HuH-7 (cell line): ENCODE measurements at places on chromosomes 13 and 19.

GRCh38 chr19:35555301-35556005 is 8.0 kb downstream of the ATP4A start:
- peak; percentile 90 for DNase-seq

DNA sequence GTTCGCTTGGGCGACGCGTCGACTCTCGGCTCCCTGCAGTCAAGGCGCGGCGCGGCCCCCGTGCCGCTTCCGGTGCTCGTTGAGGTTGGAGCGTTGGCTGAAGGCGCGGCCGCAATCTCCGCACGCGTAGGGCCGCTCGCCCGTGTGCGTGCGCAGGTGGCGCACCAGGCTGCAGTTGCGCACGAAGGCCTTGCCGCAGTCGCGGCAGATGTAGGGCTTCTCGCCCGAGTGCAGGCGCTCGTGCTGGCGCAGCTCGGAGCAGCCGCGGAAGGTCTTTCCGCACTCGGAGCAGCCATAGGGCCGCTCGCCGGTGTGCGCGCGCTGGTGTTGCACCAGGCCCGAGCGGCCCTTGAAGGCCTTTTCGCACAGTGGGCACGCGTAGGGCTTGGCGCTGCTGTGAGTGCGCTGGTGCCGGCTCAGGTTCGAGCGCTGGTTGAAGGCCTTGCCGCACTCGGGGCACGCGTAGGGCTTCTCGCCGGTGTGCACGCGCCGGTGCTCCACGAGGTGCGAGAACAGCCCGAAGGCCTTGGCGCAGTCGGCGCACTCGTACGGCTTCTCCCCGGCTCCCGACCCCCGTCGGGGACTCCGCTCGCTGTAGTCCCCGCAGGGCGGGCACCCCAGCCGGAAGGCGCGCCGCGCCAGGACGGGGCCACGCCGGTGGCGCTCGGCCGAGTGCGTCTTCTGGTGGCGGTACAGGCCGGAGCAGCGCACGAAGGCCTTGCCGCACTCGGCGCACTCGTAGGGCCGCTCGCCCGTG is 5.3 kb upstream of the ZNF497 start:
- DNase-seq, result no peak

DNA sequence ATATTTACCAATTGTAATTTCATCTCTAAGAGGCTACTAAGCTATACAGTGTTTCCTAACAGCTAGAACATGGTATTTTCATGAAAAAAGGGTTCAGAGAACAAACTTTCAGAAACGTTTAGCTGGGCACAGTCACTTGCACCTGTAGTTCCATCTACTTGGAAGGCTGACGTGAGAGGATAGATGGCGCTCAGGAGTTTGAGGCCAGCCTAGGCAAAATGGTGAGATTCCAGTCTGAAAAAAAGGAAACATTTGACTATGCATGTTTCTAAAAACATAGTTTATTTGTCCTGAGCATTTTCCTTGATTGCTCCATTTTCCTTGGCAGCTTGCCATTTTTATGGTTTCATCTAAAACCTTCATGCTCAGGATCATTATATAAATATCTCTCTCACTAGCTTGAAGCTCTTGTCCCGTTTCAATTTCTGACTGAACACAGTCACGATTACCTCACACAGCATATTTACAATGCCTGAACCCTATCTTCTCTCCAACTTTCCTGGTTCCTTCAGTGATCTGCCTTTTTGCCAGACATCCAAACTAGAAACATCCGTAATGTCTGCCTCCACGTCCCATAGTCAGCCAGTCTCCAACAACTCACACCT is 200.8 kb downstream of the RGCC start:
- DNase-seq, result no peak

- DNase-seq, result no peak
Observed at GRCh38 chr13:58081301-58081820, 449.8 kb downstream of the PCDH17 start.

DNA sequence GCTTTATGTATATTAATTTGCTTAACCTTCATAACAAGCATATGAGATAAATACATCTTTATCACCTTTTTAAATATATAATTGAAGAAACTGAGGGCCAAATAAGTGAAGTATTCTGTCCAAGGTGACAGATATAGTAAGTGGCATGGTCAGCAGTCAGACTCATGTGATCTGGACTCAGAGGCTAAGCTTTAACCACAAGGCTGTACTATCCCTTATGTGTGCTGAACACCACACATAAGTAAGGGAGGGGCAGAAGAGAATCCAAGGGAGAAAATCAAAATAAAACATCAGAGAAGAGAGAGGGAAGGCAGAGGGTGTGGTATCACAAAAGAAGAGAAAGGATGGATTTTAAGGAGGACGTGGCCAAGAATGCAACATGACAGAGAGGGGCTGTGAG is 348.4 kb downstream of the EFNB2 start:
- DNase-seq, result no peak

DNA sequence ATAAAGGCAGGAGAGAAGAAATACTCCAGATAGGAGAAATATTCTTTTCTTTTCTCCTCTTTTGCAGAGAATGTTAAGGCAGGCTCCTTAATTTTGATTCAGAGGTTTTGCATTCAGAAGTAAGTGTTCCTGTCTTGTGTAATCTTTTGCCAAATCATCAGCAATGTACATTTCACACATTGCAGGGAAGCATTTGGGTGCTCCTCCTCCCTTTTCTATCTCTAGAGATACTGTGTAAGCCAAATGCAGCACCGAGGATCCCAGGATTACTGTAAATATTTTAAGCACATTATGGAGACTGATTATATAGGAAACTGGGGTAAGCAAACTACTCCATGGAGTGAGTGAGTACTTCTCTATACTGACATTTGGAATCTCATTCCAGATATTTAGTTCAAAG is 7.2 kb downstream of the ATP8A2 start:
- no peak for DNase-seq

- DNase-seq, result no peak
Observed at GRCh38 chr19:443005-443404, 17.8 kb downstream of the SHC2 start.

GRCh38 chr13:95247852-95248251 is 53.4 kb downstream of the ABCC4 start:
- DNase-seq, result no peak

- no peak for DNase-seq
Observed at GRCh38 chr19:16593181-16593580, 21.0 kb upstream of the SLC35E1 start.

GRCh38 chr13:113623491-113624234 is 34.3 kb downstream of the ATP4B start:
- DNase-seq, result no peak

- no peak for DNase-seq
Observed at GRCh38 chr13:39129213-39129612, 91.0 kb downstream of the NHLRC3 start.

GRCh38 chr19:27935669-27936068 is 1277.3 kb downstream of the UQCRFS1 start:
- no peak for DNase-seq

DNA sequence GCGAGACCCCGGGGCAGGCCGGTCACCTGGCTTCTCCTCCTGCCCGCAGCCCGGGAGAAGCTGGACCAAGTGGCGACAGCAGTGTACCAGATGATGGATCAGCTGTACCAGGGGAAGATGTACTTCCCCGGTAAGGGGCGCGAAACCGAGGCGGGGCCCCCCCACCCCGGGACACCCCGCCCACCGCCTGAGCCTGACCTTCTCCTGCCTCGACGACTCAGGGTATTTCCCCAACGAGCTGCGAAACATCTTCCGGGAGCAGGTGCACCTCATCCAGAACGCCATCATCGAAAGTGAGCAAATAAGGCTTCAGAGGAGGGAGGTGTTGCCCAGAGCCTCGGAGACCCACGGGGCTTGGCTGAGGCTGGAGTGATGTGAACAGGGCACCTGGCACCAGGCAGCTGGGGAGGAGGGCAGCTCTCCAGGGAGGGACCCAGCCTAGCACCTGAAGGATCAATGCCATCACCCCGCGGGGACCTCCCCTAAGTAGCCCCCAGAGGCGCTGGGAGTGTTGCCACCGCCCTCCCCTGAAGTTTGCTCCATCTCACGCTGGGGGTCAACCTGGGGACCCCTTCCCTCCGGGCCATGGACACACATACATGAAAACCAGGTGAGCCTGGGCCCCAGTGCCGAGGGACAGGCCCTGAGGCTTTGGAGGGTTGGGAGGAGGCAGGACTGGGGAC is 629 bp downstream of the IZUMO4 start:
- DNase-seq, result no peak

- DNase-seq, result no peak
Observed at GRCh38 chr19:31175564-31176348, 173.5 kb downstream of the TSHZ3 start.

DNA sequence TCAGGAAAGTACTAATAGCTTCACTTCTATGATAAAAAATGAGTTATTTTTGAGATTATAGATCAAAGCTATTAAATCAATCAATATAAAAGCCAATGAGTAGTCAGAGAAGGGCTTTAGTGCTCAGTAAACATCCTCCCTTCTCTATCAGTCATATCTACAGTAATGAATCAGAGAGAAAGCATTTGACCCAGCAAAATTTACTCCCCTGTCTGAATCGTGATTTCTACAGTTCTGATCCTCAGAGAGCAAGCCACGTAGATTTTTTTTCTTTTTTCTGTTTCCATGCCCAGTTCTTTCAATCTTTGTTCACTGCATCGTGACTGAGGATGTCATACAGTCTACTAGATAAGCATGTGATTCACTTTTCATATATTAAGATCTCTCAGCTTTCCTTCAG is 16.2 kb upstream of the MBNL2 start:
- no peak for DNase-seq
